Right renal cortex interstitium (tissue), 3 donors: ENCODE measurements at places on chromosomes 13 and 19.

- no peak for DNase-seq
These were observed 3.8 kb downstream of the BCAT2 start for GRCh38 chr19:48806818-48807589.

DNA sequence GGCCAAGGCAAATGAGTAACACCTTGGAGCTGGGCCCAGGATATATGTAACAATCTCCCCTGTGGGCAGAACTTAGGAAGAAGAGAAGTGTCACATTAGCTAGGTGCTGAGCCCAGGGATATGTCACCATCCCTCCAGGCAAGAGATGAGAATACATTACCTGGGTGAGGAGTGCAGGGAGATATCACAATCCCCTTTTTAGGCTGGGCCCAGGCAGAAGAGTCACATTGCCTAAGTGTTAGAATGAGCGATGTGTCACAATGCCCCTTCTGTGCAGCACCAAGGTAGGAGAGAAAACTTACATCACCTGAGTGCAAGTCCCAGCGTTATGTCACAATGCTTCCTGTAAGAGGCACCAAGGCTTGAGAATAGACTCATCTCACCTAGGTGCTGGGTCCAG is 60.3 kb downstream of the ZNF726 start:
- no peak for DNase-seq

- no peak for DNase-seq
These were observed 42.6 kb downstream of the EFNB2 start for GRCh38 chr13:106492588-106493475.

- DNase-seq = no peak
These were observed 32.6 kb upstream of the GATAD2A start for GRCh38 chr19:19372656-19373416.

DNA sequence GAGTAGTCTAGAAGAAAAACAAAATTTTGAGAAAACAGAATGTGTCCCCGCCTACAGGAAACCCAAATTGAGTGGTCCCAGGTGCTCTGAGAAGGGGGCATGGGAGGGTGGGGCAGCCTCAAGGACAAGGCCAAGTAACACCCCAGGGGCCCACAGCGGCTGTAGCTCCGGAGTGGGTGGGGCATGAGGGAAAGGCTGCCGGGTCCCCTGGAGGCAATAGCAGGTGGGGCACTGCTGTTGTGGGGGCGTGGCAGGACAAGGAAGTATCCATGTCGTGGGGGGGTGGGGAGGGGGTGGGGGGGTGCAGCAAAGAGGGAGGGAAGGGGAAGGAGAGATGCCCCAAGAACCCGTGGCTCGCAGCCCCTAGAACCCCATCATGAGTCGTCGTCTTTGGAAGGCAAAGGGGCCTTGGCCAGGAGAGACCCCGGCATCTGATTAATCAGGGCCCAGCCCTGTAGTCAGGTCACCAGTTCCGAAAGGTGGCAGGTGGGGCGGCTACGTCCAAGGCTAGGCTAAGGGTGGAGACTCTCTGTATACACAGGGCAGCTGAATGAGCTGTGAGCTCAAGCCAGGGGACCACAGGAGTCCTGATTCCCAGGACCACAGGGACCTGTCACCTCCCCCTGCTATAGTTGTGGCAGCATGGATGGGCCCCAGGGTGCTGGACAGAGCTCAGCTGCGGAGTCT is 7.5 kb upstream of the ISYNA1 start:
- no peak for DNase-seq

DNA sequence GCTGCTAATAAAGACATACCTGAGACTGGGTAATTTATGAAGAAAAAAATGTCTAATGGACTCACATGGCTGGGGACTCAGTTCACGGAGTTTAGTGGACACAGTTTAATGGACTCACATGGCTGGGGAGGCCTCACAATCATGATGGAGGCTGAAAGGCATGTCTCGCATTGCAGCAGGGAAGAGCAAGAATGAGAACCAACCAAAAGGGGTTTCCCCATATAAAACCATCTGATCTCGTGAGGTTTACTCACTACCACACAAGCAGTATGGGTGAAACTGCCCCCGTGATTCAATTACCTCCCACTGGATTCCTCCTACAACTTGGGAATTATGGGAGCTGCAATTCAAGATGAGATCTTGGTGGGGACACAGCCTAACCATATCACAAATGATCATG is 1181.2 kb downstream of the PCDH9 start:
- DNase-seq = no peak
